Stimulated activated CD8-positive, alpha-beta memory T cell treated with anti-CD3 and anti-CD28 coated beads, Interleukin-15, amount 100 ng/mL, for 24 hours (primary cell): ENCODE measurements at places on chromosomes 12 and 14.
A peak's percentile ranks its signal among the peaks of the same experiment; 100 is the strongest.

GRCh38 chr14:92164958-92165357, 43.2 kb downstream of the CPSF2 start:
- no peak for DNase-seq

- DNase-seq, result no peak
Observed at GRCh38 chr14:66273261-66273832, 212.8 kb upstream of the CCDC196 start.

GRCh38 chr12:97063292-97063935, 156.4 kb downstream of the NEDD1 start:
- DNase-seq, result no peak

DNA sequence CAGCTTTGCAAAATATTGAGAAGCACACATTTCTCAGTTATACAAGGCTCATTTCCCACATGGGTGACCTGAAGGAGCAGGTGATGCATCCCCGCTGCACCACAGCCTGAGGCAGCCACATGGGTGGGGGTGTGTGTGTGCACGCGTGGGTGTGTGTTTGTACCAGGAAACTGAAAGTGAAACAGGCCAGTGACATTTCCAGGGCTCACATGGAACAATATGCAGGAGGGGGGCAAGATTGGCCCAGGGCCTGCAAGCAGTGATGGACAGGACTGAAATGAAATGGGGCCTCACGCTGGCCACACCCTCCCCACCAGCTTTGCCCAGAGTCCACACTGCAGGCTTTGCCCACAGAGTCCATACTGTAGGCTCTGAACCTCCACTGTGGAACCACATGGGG, 154.2 kb upstream of the PARP11 start:
- peak; percentile 22 for DNase-seq

GRCh38 chr12:6340032-6340638, 1.7 kb downstream of the TNFRSF1A start:
- no peak for DNase-seq
